ENCODE measurements at places on chromosomes 12 and 14. TPM values are rescaled to one million over a fixed set of nuclear protein-coding genes. Genes with fewer than 3 reads are reported as not detected.
A peak's percentile ranks its signal among the peaks of the same experiment; 100 is the strongest.

- DNase-seq, result peak; percentile 71
- H3K36me3 ChIP-seq, result no peaks in the 10 kb centered on the region
Observed at GRCh38 chr12:122421821-122422729, at the start of gene CLIP1. Gene CLIP1, minus strand, starts transcription at chr12:122422669. Its CDS starts 42,217 bp downstream, at chr12:122380452.

CMKLR1 gene
- total RNA-seq, result 2.3 TPM

DENND5B gene
- total RNA-seq, result 68.3 TPM

CLEC6A gene
- total RNA-seq, result not detected

DNA sequence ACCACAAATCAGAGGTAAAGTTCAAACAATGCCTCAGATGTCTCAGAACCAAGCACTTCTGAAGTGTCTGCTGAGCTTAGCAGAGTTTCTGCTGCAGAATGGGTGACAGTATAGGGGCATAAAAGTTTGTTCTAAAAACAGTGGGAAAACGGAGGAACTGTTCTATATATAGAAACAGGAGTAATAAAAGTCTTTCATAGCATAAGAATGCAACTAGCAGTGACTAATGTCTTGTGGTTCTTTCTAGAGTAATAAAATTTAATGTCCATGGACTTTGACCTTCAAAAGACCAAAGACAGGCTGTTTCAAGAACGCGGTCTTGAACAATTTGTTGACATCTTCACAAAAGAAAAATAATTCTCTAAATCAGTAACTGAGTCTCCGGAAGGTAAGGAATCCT, 107.5 kb upstream of the FAR2 start:
- H3K27me3 ChIP-seq, result no peaks in the 10 kb centered on the region
- H3K36me3 ChIP-seq, result no peaks in the 10 kb centered on the region
- DNase-seq, result no peak
- H3K27ac ChIP-seq, result no peak overlapping the region
- no peaks in the 10 kb centered on the region for H3K4me1 ChIP-seq

CCER1 gene
- total RNA-seq, result not detected

RNASE7 gene
- not detected for total RNA-seq

GZMB gene
- total RNA-seq, result 2.6 TPM

CCDC177 gene
- not detected for total RNA-seq

INTS13 gene
- 16.3 TPM for total RNA-seq

DNA sequence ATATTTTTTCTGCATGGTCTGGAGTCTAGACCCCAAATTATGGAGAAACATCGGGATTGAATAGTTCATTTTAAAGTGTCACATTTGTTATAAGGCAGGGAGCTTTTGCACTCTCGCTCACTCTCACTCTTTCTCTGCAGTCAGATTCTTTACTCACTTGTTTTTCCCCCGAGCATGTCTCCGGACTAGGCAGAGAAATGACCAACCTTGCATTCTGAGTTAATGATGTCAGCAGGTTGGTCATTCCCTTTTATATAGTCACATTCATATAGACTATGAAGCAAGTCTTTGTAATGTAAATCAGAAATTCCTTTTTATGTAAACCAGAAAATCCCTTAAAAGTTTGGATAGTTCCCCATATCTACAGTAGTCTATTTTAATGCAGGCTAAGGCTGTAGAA, 4.1 kb downstream of the C12orf75 start:
- no peaks in the 10 kb centered on the region for H3K36me3 ChIP-seq
- no peak overlapping the region for H3K27ac ChIP-seq
- H3K4me3 ChIP-seq, result no peak overlapping the region
- peaks cover 2% of the 10 kb centered on the region for H3K4me1 ChIP-seq
- no peak for DNase-seq
- H3K27me3 ChIP-seq, result no peaks in the 10 kb centered on the region

TM9SF1 gene
- total RNA-seq, result 44.9 TPM

GRCh38 chr14:90730206-90730766, 85.9 kb downstream of the TTC7B start:
- H3K4me1 ChIP-seq, result no peaks in the 10 kb centered on the region
- H3K27ac ChIP-seq, result no peak overlapping the region
- H3K36me3 ChIP-seq, result no peaks in the 10 kb centered on the region
- no peak for DNase-seq

- H3K36me3 ChIP-seq, result no peaks in the 10 kb centered on the region
- H3K4me1 ChIP-seq, result no peaks in the 10 kb centered on the region
- no peak overlapping the region for H3K27ac ChIP-seq
- H3K4me3 ChIP-seq, result no peak overlapping the region
Observed at GRCh38 chr12:111029732-111030131, 109.4 kb upstream of the MYL2 start.

- no peak for DNase-seq
- no peak overlapping the region for H3K4me3 ChIP-seq
- no peak overlapping the region for H3K27ac ChIP-seq
- H3K36me3 ChIP-seq, result no peaks in the 10 kb centered on the region
- H3K4me1 ChIP-seq, result peaks cover 2% of the 10 kb centered on the region
- H3K27me3 ChIP-seq, result no peaks in the 10 kb centered on the region
Observed at GRCh38 chr12:1972260-1972659, 32.0 kb downstream of the DCP1B start.

- no peak for DNase-seq
- no peak overlapping the region for H3K4me3 ChIP-seq
- H3K27ac ChIP-seq, result no peak overlapping the region
- peaks cover 2% of the 10 kb centered on the region for H3K4me1 ChIP-seq
- no peaks in the 10 kb centered on the region for H3K27me3 ChIP-seq
Observed at GRCh38 chr12:27191531-27191930, 52.6 kb upstream of the STK38L start.

GRCh38 chr12:68932961-68933893, at the start of gene CPM:
Gene CPM, minus strand, starts transcription at chr12:68933171. Its CDS starts 334 bp downstream, at chr12:68932837.
- H3K27me3 ChIP-seq, result no peaks in the 10 kb centered on the region
- DNase-seq, result peak; percentile 82
- peak within 1 kb of the TSS; percentile 58 for H3K4me3 ChIP-seq
- peak within 1 kb of the TSS; percentile 73 for H3K27ac ChIP-seq

TSHR gene
- not detected for total RNA-seq

TAS2R50 gene
- total RNA-seq, result 3.5 TPM

- DNase-seq, result no peak
- no peaks in the 10 kb centered on the region for H3K27me3 ChIP-seq
- H3K36me3 ChIP-seq, result no peaks in the 10 kb centered on the region
- no peak overlapping the region for H3K4me3 ChIP-seq
- peaks cover 7% of the 10 kb centered on the region for H3K4me1 ChIP-seq
- no peak overlapping the region for H3K27ac ChIP-seq
Observed at GRCh38 chr12:4034921-4035320, 161.7 kb upstream of the PARP11 start.

DNA sequence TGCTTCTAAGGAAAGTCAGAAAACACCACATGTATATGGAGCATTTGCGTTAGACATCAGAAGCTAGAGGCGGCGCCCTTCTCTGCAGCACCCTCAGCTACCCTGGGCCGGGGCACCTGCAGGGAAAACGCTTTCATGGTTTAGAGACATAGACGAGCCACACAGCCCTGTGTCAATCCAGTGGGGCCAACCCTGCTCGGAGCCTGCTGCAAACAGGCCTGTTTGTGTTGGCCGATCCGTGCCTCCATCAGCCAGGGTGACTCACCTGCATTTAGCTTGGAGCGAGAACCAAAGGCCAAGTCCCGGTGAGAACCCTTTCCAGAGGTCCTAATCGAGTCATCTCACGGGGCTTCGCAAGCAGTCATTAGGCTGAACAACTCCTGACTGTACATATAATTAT, 19.5 kb upstream of the FZD10 start:
- no peaks in the 10 kb centered on the region for H3K27me3 ChIP-seq
- H3K4me1 ChIP-seq, result no peaks in the 10 kb centered on the region
- no peaks in the 10 kb centered on the region for H3K36me3 ChIP-seq
- H3K27ac ChIP-seq, result no peak overlapping the region
- H3K4me3 ChIP-seq, result no peak overlapping the region

- no peaks in the 10 kb centered on the region for H3K27me3 ChIP-seq
- H3K36me3 ChIP-seq, result no peaks in the 10 kb centered on the region
- no peak for DNase-seq
- H3K4me1 ChIP-seq, result no peaks in the 10 kb centered on the region
- H3K27ac ChIP-seq, result no peak overlapping the region
Observed at GRCh38 chr12:38949363-38949762, 44.0 kb upstream of the CPNE8 start.

ACOT4 gene
- 0.36 TPM for total RNA-seq

IGF1 gene
- 29.6 TPM for total RNA-seq

GRCh38 chr12:101939856-101940265, 62.5 kb downstream of the DRAM1 start:
- DNase-seq, result peak; percentile 36
- no peaks in the 10 kb centered on the region for H3K27me3 ChIP-seq
- H3K4me1 ChIP-seq, result peaks cover 6% of the 10 kb centered on the region
- no peak overlapping the region for H3K4me3 ChIP-seq
- H3K27ac ChIP-seq, result no peak overlapping the region
- no peaks in the 10 kb centered on the region for H3K36me3 ChIP-seq

ZDHHC22 gene
- total RNA-seq, result not detected

- DNase-seq, result no peak
- H3K4me1 ChIP-seq, result no peaks in the 10 kb centered on the region
- no peak overlapping the region for H3K4me3 ChIP-seq
- H3K27me3 ChIP-seq, result no peaks in the 10 kb centered on the region
- no peaks in the 10 kb centered on the region for H3K36me3 ChIP-seq
Observed at GRCh38 chr12:108167974-108168373, 38.9 kb downstream of the WSCD2 start.

SRRM4 gene
- total RNA-seq, result not detected

DNA sequence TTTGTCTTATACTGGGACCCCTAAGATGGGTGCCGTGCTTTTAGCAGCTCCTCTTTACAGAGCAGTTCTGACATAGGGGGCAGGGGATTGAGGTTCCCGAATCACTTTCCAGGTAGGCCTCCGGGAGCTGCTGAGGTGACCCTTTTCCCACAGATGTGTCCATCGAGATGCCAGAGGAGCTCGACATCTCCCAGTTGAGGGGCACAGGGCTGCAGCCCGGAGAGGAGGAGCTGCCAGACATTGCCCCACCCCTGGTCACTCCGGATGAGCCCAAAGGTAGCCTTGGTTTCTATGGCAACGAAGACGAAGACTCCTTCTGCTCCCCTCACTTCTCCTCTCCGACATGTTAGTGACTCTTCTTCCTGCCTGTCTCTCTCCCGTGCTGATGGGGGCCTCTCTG, 4.3 kb upstream of the TPI1 start:
- no peak for DNase-seq
- H3K4me1 ChIP-seq, result no peaks in the 10 kb centered on the region
- no peak overlapping the region for H3K27ac ChIP-seq
- H3K4me3 ChIP-seq, result no peak overlapping the region

GRCh38 chr14:58291646-58292045, 6.7 kb upstream of the ARID4A start:
- DNase-seq, result no peak
- H3K27ac ChIP-seq, result no peak overlapping the region
- H3K27me3 ChIP-seq, result no peaks in the 10 kb centered on the region
- H3K36me3 ChIP-seq, result no peaks in the 10 kb centered on the region

- no peaks in the 10 kb centered on the region for H3K36me3 ChIP-seq
- H3K4me1 ChIP-seq, result no peaks in the 10 kb centered on the region
- no peak overlapping the region for H3K4me3 ChIP-seq
- no peak overlapping the region for H3K27ac ChIP-seq
- H3K27me3 ChIP-seq, result no peaks in the 10 kb centered on the region
Observed at GRCh38 chr12:72346363-72346944, 74.3 kb downstream of the TRHDE start.

DNA sequence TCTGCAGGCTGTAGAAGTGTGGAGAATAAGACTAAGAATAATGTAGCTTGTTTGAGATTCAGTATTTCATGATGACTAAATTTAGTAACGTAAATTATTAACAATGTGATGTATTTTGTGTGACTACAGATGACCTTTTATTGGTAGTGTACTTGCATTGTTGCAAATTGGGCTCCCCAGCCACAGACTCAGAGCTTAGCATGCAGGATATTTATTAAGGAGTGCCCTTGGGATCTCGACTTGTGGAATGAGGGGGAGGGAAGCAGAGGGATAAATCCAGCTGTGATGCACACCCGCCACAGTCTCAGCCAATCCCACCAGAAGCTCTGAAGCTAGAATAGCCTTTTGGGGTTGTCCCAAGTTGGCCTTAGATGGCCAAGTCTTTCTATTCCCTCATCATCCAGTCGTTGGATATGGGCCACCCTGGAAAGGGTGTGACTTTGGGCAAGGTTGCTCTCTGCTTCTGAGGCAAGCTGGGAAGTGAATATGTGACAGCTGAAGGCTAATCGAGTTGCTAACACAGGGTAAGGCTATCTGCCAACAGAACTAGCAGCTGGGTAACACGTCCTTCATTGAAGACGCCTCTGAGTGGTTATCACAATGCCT, 42.1 kb upstream of the USP44 start:
- H3K27ac ChIP-seq, result peak overlapping the region; percentile 42
- no peaks in the 10 kb centered on the region for H3K27me3 ChIP-seq
- H3K4me1 ChIP-seq, result peaks cover 6% of the 10 kb centered on the region
- DNase-seq, result peak; percentile 44
- H3K4me3 ChIP-seq, result no peak overlapping the region

KCNH3 gene
- 0.13 TPM for total RNA-seq

DNA sequence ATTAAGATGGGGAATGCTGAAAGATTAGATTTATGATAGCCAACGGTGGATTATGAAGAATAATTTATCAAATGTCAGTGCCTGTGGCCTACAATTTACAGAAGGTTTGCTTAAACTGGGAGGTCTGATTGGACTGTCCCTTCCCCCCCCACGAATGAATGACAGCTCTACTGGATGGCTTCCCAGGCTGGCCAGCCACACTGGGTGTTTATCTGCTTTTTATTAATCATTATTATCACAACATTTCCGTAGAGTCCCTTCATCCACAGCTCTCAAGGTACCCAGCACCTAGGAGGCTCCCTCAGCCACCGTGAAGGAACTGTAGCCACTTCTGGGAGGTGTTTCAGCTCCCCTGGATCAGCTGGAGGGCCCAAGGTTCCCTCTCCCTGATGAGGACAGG, 78.9 kb downstream of the ADCK1 start:
- no peaks in the 10 kb centered on the region for H3K36me3 ChIP-seq
- no peak for DNase-seq
- no peak overlapping the region for H3K27ac ChIP-seq
- H3K27me3 ChIP-seq, result no peaks in the 10 kb centered on the region
- peaks cover 2% of the 10 kb centered on the region for H3K4me1 ChIP-seq

DNA sequence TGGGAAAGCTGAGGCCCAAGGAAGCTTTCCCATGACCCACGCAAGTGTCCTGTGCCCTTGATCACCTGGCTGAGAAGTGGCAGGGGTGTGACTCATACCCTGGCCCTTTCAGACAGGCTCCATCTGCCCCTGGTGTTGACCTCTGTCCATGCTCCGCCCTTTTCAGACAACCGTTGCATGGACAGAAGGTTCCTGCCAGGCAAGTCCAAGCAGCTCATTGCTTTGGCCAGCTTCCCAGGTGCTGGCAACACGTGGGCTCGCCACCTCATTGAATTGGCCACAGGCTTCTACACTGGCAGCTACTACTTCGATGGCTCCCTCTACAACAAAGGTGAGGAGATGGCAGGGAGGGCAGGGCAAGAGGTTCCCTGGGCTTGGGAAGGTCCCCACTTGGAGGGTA, 103.5 kb downstream of the WSCD2 start:
- H3K27me3 ChIP-seq, result no peaks in the 10 kb centered on the region
- no peaks in the 10 kb centered on the region for H3K36me3 ChIP-seq
- H3K27ac ChIP-seq, result no peak overlapping the region
- H3K4me1 ChIP-seq, result no peaks in the 10 kb centered on the region
- no peak overlapping the region for H3K4me3 ChIP-seq
